ENCODE measurements at places on chromosomes 7 and 10. TPM values are rescaled to one million over a fixed set of nuclear protein-coding genes. Genes with fewer than 3 reads are reported as not detected.

- peaks cover 37% of the 10 kb centered on the region for H3K4me1 ChIP-seq
- peaks cover 7% of the 10 kb centered on the region for H3K36me3 ChIP-seq
- DNase-seq, result no peak
- H3K27me3 ChIP-seq, result no peaks in the 10 kb centered on the region
- peak overlapping the region; percentile 7 for H3K4me3 ChIP-seq
Observed at GRCh38 chr10:50326757-50327701, 75.7 kb upstream of the ASAH2 start.

DNA sequence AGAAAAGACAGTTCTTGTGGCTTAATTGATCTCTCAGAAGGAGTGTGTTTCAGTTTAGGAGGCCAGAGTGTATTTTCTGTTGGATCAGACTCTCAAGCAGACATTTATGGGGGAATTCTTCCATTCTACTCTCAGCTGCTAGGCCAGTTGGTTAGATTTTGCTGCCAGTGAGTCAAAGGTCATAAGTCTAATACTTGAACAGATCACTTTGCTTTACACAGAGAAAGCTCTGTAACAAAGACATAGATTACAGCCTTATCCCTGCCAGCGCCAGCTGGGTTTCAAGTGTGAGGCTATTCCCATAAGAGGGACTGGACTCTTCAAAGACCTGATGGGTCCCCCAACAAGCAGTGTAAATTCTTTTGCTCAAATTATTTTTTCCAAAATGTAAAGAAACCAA, 145.6 kb upstream of the SEMA3C start:
- no peak for DNase-seq
- no peaks in the 10 kb centered on the region for H3K27me3 ChIP-seq
- H3K36me3 ChIP-seq, result no peaks in the 10 kb centered on the region
- no peak overlapping the region for H3K4me3 ChIP-seq
- no peak overlapping the region for H3K27ac ChIP-seq

DNA sequence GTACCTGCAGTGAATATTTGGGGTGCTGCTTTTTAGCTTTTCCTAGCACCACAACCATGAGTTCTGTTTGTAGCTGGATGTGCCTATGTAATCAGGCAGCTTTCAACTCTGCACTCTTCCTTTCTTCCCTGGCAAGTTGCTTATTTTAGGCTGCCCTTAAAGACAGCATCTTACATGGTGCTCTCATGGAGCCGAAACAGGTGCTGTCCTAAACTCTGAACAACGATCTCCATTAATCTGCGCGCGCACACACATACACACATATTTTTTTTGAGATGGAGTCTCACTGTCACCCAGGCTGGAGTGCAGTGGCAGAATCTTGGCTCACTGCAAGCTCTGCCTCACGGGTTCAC, 9.1 kb downstream of the RPS24 start:
- H3K27me3 ChIP-seq, result no peaks in the 10 kb centered on the region
- no peak for DNase-seq
- H3K4me1 ChIP-seq, result peaks cover 43% of the 10 kb centered on the region
- H3K4me3 ChIP-seq, result no peak overlapping the region
- no peak overlapping the region for H3K27ac ChIP-seq

GRCh38 chr10:125060826-125061556, 99.4 kb downstream of the CTBP2 start:
- no peaks in the 10 kb centered on the region for H3K36me3 ChIP-seq
- DNase-seq, result peak; percentile 84
- H3K27ac ChIP-seq, result no peak overlapping the region
- no peak overlapping the region for H3K4me3 ChIP-seq

- H3K4me1 ChIP-seq, result no peaks in the 10 kb centered on the region
- H3K27me3 ChIP-seq, result peaks cover 21% of the 10 kb centered on the region
- no peak overlapping the region for H3K4me3 ChIP-seq
- no peak for DNase-seq
Observed at GRCh38 chr10:77737608-77738007, 100.0 kb upstream of the KCNMA1 start.

The TCF7L2 gene
- 10.3 TPM for total RNA-seq

The GPNMB gene
- total RNA-seq, result not detected

The C10orf62 gene
- not detected for total RNA-seq

The OR2A12 gene
- total RNA-seq, result not detected

DNA sequence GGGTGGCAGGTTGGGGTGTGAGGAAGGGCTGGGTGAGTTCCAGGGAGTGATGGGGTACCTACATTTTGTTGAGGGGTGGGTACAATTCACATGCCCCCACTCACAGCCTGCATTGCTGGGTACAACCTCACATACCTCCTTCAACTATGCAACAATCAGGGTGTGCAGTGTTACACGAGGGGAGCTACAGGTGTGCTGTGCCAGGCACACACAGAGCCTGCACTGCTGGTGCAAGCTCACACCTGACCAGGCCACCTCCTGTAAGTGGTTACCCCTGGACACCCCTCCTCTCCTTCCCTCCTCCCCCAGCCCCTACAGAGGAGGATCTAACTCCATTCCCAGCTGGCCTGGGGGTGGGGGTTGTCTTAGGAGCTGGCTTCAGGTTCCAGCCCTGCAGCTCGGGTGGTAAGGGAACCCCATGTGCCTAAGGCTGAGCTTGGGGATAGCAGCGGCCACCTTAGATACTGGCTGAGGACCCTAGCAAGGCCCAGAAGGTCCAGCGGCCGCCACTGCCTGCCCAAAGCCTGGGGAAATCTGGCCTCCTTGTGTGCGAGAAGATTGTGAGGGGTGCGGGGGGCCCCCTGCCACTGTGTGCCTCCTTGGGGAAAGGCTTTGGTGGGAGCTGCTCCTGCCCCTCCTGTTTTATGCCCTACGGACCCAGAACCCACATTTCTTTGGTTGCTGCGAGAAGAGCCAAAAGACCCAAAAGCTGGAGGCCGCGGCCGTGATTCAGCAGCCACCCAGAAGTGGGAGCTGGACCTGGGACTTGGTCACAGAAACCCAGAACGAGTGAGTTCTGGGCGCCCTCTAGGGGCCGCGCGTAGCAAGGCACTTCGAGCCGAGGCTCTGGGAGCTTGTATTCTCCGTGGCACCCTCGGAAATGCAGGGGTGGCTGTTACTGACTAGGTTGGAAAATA, 10.8 kb downstream of the TLX1 start:
- no peak for DNase-seq
- peaks cover 49% of the 10 kb centered on the region for H3K27me3 ChIP-seq
- H3K36me3 ChIP-seq, result no peaks in the 10 kb centered on the region
- no peak overlapping the region for H3K27ac ChIP-seq

DNA sequence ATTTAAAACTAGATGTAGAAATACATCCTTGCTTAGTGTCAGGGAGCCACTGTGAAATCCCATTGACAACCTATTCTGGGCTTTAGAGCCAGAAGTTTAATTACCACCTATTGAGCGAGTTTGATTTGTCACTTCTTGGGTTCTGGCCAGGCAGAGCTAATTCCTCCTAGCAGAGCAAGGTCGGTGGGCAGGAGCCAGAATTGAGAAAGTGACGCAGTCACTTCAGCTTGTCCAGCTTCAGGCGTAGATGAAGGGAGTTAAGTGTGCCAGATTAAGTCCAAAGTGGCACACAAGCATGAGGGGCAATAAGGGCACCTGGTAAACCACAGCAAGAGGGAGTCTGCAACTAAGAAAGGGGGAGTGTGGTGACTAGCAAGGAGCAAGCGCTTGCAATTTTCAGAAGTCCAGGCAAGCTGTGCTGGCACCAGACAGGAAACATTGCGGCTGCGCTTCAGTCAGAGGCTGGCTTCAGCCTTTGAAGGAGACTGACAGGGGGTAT, 119.4 kb downstream of the ST7 start:
- DNase-seq, result no peak
- peaks cover 14% of the 10 kb centered on the region for H3K4me1 ChIP-seq
- no peak overlapping the region for H3K4me3 ChIP-seq
- no peaks in the 10 kb centered on the region for H3K27me3 ChIP-seq

- H3K4me1 ChIP-seq, result no peaks in the 10 kb centered on the region
- no peak overlapping the region for H3K27ac ChIP-seq
- H3K36me3 ChIP-seq, result no peaks in the 10 kb centered on the region
- H3K4me3 ChIP-seq, result no peak overlapping the region
Observed at GRCh38 chr7:27670676-27671075, 8.0 kb upstream of the HIBADH start.

- peaks cover 17% of the 10 kb centered on the region for H3K36me3 ChIP-seq
- no peak for DNase-seq
- no peak overlapping the region for H3K4me3 ChIP-seq
- no peaks in the 10 kb centered on the region for H3K27me3 ChIP-seq
- no peak overlapping the region for H3K27ac ChIP-seq
Observed at GRCh38 chr7:53602817-53603418, 567.5 kb downstream of the POM121L12 start.

GRCh38 chr10:118259288-118259906, 82.7 kb downstream of the FAM204A start:
- no peak for DNase-seq
- no peak overlapping the region for H3K27ac ChIP-seq
- no peaks in the 10 kb centered on the region for H3K36me3 ChIP-seq
- peaks cover 65% of the 10 kb centered on the region for H3K27me3 ChIP-seq
- H3K4me1 ChIP-seq, result no peaks in the 10 kb centered on the region
- no peak overlapping the region for H3K4me3 ChIP-seq

DNA sequence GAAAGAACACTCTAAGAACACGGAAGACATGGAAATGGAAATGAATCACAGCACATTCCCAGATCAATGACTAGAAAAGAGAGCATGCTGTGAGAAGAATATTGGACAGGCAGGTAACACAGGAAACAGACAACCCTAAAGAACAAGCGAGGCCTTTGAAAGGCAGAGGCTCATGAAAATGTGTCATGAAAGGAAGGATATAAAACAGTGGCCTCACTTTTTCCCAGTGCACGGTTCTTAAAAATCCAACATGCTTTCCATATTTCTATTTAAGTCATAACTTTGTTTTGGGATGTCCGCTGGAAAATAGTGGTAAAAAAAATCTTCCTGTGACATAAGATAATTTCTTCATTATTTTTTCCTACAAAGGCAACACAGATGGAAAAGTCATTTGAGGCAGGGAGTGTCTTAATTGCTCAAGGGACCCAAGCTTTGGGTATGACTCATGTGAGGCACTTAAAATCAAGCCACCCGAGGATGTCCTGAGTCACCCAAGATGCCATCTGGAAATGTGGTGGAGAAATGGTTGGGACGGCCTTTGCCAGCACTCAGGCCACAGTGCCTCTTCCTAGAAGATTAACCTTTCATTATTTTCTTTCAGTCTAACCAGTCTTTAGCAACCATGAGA, 17.0 kb downstream of the ITIH5 start:
- H3K27me3 ChIP-seq, result peaks cover 46% of the 10 kb centered on the region
- DNase-seq, result no peak
- no peak overlapping the region for H3K27ac ChIP-seq
- no peak overlapping the region for H3K4me3 ChIP-seq
- H3K36me3 ChIP-seq, result no peaks in the 10 kb centered on the region

- H3K4me1 ChIP-seq, result no peaks in the 10 kb centered on the region
- no peak within 1 kb of the TSS for H3K4me3 ChIP-seq
- no peak within 1 kb of the TSS for H3K27ac ChIP-seq
- H3K27me3 ChIP-seq, result peaks cover 5% of the 10 kb centered on the region
- DNase-seq, result no peak
Observed at GRCh38 chr7:76409537-76409936, at the start of gene SSC4D. SSC4D (minus strand) TSS chr7:76409697; CDS start chr7:76404439, 5,258 bp downstream.

The CALHM1 gene
- total RNA-seq, result not detected

GRCh38 chr10:3681642-3682554, 103.1 kb downstream of the KLF6 start:
- no peak for DNase-seq
- no peaks in the 10 kb centered on the region for H3K36me3 ChIP-seq
- no peak overlapping the region for H3K4me3 ChIP-seq
- peaks cover 6% of the 10 kb centered on the region for H3K4me1 ChIP-seq

DNA sequence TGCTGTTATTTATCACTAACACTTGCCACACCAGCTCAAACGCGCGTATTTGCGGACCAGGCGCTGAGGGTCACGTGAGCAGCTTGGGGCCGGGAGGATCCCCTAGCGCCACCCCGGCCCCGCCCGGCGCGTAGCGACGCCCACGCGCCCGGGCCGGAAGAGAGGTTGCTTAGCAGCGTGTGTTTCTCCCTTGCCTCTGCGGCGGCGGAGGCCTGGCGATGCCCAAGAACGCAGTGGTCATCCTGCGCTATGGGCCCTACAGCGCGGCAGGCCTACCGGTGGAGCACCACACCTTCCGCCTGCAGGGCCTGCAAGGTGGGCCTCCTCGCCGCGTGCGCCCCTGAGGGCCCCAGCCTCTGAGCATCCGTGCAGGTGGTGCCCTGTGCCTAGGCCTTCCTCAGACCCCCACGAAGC, at the start of gene C10orf53:
TSS of gene C10orf53 (plus strand) at position 172 of the 414 bp plus-strand sequence. CDS start at position 219, 47 bp downstream.
- H3K27ac ChIP-seq, result no peak within 1 kb of the TSS
- H3K4me1 ChIP-seq, result no peaks in the 10 kb centered on the region
- peaks cover 17% of the 10 kb centered on the region for H3K36me3 ChIP-seq
- no peak within 1 kb of the TSS for H3K4me3 ChIP-seq

DNA sequence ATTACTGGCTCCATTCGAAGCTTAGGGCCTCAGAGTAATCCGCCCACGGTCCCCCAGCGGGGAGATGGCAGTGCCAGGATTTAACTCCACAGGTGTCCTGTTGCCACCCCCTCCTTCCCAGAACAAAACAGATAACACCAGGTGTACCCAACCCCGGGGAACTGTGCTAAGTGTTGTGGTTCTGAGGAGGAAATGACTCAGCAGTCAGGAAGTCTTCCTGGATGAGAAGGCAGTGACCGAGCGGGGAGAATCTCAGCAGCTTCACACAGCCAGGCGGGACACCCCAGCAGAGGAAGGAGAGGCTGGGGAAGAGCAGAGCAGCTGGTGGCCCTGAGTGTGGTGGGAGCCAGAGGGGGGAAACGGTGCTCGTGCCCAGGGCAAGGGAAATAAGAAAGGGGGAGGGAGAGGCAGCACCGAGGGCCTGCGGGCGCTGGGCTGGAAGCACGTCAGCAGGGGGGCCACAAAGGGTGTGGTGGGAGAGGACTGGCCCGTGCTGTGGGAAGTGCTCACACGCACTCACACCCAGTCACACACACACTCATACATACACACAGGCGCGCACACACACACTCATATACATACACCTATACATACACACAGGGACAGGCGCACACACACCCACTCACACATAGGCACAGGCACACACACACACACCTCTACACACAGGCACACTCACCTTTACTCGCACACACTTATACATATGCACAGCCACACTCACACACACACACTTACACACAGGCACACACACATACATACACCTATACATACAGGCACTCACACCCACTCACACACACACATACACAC, 59.8 kb upstream of the CHST15 start:
- H3K27ac ChIP-seq, result no peak overlapping the region
- peaks cover 5% of the 10 kb centered on the region for H3K4me1 ChIP-seq
- H3K36me3 ChIP-seq, result no peaks in the 10 kb centered on the region
- H3K4me3 ChIP-seq, result no peak overlapping the region
- no peak for DNase-seq

- no peak overlapping the region for H3K4me3 ChIP-seq
- H3K36me3 ChIP-seq, result no peaks in the 10 kb centered on the region
- no peak overlapping the region for H3K27ac ChIP-seq
- DNase-seq, result peak; percentile 6
- H3K27me3 ChIP-seq, result no peaks in the 10 kb centered on the region
Observed at GRCh38 chr10:43122826-43123225, 15.4 kb upstream of the CSGALNACT2 start.

The CFAP70 gene
- total RNA-seq, result 0.50 TPM

The HOGA1 gene
- not detected for total RNA-seq

The AQP1 gene
- total RNA-seq, result 0.14 TPM
